ENCODE measurements at places on chromosomes 1 and 21.

- no peak for DNase-seq
These were observed at the start of gene PADI1 for GRCh38 chr1:17204546-17205440. Gene PADI1 (plus strand): TSS chr1:17205128. CDS start chr1:17205218, 90 bp downstream.

- no peak for DNase-seq
These were observed 395 bp downstream of the SLC9A1 start for GRCh38 chr1:27154469-27154990.

GRCh38 chr1:30678209-30678608 is 45.2 kb downstream of the MATN1 start:
- DNase-seq = no peak

- DNase-seq = peak; percentile 42
These were observed 34.0 kb downstream of the ST6GALNAC5 start for GRCh38 chr1:76901158-76901767.

GRCh38 chr1:100583827-100584226 is 45.9 kb downstream of the GPR88 start:
- no peak for DNase-seq

GRCh38 chr1:225771661-225772322 is 5.8 kb upstream of the SRP9 start:
- DNase-seq = peak; percentile 2

DNA sequence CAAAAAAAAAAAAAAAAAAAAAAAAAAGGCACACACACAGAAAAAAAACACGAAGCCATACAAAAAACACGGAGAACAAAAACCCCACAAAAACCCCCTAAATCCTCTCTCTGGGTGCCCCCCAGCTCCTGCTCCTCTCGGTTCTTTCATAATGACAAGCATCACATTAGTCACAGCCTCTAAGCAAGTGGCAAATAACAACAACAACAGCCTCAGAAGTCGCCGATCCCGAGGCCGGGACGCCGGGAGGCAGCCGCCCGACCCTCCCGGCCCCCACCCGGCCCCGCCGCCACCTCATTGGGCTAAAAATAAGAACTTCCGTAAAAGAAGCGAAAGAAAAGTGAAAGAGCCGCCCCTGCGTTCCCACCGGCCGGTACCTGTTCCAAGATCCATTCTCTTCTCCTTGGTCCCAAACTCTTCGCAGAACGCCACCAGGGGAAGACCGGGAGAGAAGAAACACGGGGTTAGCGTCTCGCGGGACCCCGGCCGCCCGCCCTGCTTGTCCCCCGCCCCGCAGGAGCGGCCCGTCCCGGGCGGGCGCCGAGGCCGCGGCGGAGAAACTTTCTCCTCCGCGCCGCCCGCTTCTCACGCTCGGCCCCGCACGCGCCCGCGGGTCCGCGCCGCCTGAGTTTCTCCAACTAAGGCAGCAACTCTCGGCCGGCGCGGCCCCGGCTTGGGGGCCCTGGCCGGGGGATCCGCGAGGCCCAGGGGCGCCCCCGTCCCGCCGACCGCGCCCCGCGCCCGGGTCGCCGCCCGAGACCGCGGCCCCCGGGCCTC is 102.8 kb downstream of the CASZ1 start:
- DNase-seq = peak; percentile 58

DNA sequence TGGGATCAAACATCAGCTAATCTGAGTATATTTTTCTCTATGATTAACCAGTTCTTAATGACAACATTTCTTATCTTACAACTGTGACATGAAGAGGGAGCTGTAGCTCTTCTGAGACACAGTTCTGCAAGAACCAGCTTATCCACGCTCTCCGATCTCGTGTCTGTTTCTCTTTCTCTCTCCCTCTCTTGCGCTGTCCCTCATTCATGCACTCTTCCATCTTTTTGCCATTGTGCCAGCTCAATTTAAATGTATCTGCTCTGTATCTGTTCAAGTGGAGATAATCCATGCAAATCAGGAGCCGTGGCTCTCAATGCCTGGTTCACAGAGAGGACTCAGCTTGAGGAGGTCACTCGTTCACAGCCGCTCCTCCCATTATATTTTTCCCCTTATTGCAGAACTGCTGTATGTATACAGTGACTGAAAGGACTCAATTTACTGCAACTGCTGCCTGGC is 494.7 kb upstream of the ADGRL2 start:
- no peak for DNase-seq

DNA sequence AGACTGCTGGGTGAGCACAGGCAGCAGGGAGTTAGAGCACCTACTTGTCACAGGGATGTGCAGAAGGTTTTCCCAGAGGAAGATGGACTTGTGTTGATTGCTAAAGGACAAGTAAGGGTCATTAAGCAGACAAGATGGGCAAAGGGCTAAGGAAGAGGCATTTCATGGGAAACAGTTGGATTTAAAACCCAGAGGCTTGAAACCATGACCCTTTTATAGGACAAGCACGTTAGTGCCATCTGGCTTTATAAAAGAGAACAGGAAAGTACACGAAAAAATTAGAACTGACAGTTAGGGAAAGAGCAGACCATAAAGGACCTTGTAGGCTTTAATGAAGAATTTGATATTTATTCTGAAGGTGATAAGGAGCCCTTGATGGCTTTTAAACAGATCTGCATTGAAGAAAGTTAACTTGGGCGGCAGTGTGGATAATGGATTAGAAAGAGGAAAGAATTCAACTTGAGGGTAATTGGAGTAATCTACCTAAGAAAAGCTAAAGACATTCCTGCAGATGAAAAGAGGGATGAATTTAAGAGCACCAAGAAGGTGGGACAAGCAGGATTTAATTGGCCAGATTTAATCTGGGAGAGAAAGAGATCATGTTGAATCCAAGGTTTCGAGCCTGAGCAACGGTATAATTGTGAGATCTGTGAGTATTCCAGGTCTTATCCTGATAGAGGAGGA is 68.6 kb downstream of the ZC3H11B start:
- no peak for DNase-seq

DNA sequence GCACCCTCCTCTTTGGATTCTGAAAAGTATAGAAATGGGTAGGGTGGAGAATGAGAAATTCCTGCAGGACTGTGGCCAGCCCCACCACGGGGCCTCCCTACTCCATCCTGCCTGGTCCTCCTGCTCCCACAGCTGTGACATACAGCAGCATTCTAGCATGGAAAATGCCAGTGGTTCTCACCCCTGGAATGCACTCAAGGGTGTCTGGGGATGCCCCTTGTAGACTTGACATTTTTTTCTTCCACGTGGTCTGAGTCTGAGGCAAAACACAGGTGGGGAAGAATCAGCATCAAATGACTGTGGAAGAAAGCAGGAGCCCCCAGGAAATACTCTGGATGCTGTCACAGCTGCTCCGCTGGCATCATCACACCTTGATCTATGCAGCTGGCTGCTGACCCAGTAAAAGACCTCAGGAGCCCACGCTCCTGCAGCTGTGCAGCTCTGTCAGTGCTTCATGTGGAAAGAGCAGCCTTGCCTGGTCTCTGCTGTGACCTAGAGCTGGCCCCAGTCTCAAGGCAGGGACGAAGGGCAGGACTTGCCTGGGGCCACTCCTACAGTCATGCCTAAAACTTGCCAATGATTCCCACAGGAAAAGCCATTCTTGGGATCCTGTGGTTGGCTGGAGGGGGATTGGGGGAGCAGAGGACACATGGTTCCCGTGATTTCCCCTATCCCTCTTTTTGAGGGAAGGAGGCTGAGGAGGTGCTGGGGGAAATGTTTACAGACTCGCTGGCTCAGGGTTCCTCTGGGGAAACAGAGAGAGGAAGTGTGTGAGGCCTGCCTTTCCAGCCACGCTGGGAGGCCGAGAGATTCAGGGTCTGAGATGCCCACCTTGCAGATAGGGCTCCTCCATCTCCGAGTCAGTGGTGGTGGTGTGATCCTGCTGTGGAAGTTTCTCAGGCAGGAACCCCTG is 10.8 kb upstream of the A3GALT2 start:
- no peak for DNase-seq

DNA sequence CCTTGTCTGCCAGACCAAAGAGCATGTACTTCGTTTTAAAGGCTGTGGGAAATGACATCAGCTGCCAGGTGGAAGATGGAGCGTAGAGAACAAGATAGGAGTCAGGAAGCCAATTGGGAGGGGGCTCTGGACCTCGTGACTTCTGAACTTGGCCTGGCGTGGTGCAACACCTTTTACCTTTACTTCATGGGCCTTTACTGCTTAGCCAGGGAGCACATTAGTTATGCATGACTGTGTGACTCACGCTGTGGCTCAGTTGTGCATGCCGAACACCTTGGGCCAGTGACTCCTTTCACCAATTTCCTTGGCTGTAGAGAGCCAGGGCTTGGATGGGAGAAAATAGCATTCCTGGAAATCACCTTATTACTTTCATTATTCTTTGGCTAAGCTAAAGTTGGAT is 7.2 kb downstream of the XCL1 start:
- DNase-seq = no peak

DNA sequence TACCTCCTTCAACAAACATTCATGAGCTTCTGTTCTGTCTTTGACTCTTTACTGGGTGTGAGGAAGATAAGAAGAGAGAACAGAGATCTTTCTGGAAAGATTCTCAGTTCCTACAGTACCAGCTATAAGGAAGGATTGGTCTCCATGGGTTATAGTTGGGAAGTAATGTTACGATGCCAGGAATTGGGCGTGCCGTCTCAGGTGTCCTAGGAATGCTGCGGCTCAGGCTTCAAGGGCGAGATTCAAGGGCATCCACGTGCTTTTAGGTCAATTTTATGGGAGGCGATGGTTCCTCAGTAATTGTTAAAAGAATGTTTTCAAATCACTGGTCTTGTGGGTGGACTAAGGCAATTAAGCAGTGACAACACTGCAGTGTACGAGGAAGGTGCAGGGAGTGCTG is 27.3 kb downstream of the COG2 start:
- no peak for DNase-seq

DNA sequence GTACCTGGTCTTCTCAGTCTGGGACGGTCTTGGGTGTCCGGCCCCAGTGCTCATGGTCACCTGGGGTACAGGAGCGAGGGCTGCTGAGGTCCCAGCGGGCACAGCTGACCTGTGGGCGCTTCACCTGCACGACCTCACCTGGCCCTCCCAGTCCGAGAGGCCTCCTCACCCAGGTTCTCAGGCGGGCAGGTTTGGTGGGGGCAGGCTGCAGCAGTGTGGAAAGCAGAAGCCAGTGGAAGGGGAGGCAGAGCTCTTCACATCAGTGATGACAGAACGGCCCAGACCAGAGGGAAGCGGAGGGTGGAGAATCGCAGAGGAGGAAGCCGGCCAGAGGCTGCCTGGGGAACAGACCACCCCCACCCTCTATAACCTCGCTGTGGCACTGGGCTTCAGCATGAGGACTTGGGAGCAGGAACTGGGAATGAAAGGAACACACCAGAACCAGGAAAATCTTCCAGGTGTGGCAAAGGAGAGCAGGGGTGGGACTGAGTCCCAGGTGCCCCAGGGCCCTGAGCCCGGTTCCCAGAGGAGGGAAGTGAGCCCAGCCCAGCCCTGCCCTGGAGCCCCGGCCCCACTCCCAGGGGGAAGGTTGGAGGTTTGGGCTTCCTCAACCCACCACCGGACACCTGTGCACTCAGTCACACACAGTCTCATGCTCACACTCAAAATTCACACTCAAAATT is 265.2 kb upstream of the VAMP3 start:
- no peak for DNase-seq

DNA sequence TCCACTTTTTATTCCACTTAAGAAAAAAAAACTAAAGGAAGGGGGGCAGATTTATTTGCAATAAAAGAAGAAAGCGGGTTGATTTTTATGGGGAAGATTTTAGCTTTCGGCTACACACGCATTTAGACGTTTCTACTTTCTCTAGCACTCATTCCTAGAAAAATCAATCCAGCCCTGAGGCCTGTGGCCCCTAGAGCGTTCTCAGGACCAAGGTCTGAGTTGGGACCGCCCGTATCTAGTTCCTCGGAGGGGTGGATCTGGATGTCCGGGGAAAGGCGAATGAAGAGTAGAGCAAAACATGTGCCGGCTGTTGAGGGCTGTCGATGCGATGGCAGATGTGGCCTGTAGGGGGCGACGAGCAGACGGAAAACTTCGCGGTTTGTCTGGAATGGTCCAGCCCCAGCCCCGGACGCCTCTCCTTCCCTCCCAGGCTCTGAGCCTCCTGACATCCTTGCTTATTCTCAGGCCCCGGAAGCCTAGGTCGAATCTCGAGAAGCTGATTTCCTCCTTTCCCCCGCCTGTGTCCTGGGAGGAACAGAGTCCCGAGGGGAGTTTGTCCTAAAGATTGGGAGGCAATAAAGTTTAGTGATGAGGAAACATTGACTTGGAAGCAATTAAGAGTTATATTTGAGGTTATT is 5.2 kb downstream of the FOXD3 start:
- DNase-seq = peak; percentile 81

- no peak for DNase-seq
These were observed 150.0 kb downstream of the RASAL2 start for GRCh38 chr1:178243890-178244289.

DNA sequence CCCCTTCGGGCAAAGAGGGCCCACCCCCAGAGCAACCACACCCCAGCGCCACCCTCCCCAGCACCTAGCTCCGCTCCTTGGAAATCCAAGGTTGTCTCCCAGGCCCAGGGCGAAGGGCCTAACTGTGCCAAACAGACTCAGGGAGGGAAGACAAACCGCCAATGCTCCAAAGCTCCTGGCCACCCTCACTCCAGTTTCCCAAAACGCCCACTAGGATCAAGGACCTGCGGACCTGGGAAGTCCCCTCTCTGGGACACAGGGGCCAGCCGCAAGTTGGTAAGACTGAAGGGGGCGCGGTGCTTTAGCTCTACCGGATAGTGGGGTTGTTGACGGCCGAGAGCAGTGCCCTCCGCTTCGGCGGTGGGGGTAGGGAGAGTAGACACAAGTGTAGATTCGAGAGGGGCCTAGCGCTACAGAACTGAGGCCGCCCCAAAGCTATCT is 581 bp downstream of the IRF6 start:
- DNase-seq = no peak

DNA sequence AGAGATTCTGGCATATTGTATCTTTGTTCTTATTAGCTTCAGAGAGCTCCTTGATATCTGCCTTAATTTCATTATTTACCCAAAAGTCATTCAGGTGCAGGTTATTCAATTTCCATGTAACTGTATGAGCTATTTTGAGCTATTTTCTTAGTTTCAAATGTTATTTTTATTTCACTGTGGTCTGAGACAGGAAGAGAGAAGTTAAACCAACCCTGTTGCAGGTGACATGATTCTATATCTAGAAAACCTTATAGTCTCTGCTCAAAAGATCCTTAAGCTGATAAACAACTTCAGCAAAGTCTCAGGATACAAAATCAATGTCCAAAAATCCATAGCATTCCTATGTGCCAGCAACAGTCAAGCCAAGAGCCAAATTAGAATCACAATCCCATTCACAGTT is 1644.0 kb upstream of the B3GALT2 start:
- DNase-seq = no peak

DNA sequence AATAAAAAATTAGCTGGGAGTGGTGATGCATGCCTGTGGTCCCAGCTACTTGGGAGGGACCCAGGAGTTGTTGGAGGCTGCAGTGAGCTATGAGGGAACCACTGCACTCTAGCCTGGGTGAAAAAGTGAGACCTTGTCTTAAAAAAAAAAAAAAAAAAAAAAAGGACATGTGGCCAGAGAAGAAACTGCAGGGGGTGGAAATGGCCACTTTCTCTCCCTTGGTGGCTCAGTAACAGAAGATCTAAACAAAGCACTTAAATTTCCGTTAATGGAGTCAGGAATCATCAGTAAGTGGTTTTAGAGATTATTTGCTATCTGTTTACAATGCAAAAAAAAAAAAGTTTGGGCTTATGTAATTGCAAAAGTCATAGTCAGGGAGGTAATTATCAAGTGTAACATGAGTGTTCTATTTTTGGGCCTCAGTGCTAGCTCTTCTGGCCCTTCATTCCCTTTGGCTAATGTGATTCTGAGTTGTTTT is 19.3 kb upstream of the OPRD1 start:
- no peak for DNase-seq
